Cardiac muscle cell (in vitro differentiated cells and primary cell): ENCODE measurements at places on chromosomes 12 and 14.

DNA sequence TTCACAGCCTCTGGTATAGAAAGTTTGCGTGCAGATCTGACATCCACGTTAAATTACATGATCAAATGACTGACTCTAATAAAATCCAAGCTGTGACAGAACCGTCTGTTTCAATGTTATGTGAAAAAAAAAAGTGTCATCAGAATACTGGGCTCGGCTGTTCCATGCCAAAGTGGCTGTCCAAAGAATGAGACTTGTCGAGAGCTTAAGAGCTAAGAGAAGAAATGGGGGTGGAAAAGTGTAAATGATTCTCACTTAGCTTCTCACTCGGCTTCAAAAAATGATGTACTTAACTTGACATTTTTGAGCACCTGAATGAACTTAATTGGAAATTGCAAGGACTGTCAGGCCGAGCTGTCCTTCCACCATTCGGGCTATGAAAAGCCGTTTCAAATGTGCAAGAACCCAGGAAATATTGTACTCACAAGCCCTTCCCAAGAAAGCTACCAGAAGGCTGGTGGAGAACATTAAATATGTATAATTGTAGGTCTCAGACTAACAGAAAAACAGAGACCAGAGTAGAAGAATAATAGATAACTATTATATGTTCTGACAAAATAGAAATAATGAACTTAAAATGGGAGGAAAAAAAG, 78.0 kb downstream of the DIO3 start:
- H3K27ac ChIP-seq: no peak overlapping the region
- no peaks in the 10 kb centered on the region for H3K4me1 ChIP-seq
- H3K27me3 ChIP-seq: no peaks in the 10 kb centered on the region
- no peak overlapping the region for H3K4me3 ChIP-seq
- no peaks in the 10 kb centered on the region for H3K36me3 ChIP-seq
- no peak for DNase-seq

GRCh38 chr12:123286652-123287373, 15.2 kb upstream of the CDK2AP1 start:
- H3K4me1 ChIP-seq: no peaks in the 10 kb centered on the region
- peak overlapping the region; percentile 36 for H3K27ac ChIP-seq
- DNase-seq: no peak
- H3K4me3 ChIP-seq: no peak overlapping the region
- peaks cover 4% of the 10 kb centered on the region for H3K36me3 ChIP-seq
- H3K27me3 ChIP-seq: no peaks in the 10 kb centered on the region

GRCh38 chr14:34966413-34966812, 16.4 kb upstream of the SRP54 start:
- H3K4me3 ChIP-seq: no peak overlapping the region
- no peak for DNase-seq
- H3K36me3 ChIP-seq: peaks cover 9% of the 10 kb centered on the region
- no peaks in the 10 kb centered on the region for H3K27me3 ChIP-seq

DNA sequence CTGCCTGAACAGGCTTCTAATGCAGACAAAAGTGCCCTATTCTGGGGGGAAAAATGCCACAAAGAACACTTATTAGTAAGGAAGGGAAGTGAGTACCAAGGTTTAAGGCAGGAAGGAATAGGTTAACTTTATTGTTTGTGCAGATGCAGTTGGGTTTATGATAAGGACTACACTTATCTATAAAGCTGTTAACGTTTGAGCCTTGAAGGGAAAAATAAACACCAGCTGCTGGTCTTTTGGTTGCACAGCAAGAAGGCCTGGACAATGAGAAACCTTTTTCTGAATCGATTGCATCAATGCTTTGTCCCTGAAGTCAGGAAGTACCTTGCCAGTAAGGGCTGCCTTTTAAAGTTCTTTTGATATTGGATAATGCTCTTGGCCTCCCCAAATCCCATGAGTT, 407.8 kb downstream of the ATP23 start:
- no peaks in the 10 kb centered on the region for H3K4me1 ChIP-seq
- no peak overlapping the region for H3K27ac ChIP-seq
- DNase-seq: peak; percentile 54
- H3K4me3 ChIP-seq: no peak overlapping the region
- H3K36me3 ChIP-seq: no peaks in the 10 kb centered on the region
